Hematopoietic multipotent progenitor cell treated with erythropoietin and hydrocortisone succinate and interleukin-3 and kit ligand, for 8 days (in vitro differentiated cells): ENCODE measurements at places on chromosomes 2 and 18.

DNA sequence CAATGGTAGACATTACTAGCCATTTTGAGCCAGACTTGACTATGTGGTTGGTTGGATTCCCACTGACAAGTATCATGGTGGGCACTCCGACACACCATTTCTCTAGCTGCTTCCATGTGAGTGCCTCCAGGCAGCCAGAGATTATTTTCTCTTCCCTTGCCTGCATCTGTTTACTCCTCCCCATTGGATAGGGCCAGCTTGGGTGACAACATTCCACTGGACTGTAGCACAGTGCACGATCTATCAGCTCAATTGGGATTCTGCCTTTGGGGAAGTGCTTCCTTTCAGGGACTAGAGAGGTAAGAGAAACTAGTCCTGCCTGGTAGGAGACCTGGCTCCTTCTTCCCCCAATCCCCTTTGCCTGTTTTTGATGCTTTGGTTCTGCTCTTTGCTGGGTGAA lies 49.0 kb upstream of the MAP4K3 start:
- no peak for DNase-seq

DNA sequence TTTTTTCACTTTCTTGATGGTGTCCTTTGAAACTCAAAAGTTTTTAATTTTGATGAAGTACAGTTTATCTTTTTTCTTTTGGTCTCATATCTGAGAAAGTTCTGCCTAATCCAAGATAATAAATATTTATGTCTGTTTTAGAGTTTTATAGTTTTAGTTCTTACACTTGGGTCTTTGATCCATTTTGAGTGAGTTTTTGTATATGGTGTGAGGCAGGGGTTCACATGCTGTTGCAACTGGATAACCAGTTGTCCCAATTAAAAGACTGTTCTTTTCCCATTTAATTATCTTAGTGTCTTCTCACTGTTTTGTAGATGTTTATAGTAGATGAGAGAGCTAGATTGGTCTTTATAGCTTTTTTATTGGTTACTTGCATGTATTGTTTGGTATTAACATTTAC lies 43.6 kb downstream of the TET3 start:
- DNase-seq: no peak

DNA sequence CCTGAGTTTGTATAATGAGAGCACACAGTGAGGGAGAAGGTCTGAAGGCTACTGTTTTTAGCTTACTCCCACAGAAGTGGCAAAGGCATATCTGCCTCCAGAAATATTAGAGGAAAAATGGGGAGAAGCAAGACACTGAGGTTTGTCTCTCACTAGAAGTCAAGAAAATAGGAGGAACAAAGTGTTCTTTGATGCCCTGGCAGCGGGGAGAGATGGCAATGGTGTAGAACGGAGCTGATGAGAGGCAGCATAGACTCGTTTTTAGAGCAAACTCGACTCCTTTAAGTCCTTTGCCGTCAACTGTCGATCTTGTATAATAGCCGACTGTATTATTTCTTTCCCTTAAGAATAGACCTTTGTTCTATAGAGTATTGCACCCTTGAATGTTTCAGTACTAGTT lies 73.8 kb downstream of the ANKRD44 start:
- DNase-seq: no peak

DNA sequence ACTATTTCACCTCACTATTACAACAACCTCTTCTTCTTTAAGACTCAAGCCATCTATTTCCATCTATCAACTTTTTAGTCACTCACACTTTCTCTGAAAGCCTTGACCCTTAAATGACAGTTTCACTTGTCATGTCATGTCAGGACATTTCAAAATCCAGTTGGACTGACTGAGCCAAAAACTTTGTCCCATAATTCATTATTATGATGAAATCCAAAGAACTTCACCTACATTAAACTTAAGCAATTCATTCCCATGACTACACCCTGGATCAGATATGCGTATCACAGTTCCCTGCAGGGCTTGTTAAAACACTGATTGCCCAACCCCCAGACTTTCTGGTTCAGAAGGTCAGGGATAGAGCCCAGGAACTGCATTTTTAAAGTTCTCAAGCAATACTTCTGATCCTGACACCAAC lies 26.5 kb downstream of the LDAH start:
- no peak for DNase-seq

GRCh38 chr2:227626580-227627151 lies 9.4 kb downstream of the SCYGR4 start:
- no peak for DNase-seq

DNA sequence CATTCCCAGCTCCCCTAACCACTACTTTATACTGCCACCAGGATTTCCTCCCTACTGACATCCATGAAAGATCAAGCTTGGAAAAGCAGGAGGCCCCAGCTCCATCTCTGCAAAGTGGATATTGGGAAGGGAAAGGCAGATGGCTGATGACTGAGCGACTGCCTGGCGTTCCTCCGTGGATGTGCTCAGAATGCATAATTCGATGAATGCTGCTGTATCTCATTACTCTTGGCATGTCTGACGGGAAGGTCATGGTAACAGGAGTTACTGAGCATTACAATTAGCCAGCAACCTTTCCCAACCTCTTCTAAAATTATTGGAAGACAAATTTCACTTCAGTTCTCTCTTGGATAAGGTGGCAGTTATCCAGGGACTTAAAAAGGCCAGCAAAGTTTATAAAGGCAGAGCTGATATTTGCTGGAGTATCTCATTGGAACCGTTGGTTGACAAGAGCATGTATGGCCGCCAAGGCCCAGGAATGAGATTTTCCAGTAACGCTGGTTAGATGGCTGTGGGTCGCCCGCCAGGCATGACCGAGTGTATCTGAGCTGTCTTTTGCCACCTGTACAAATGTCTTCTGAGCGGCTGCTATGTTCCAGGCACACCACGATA lies 34.5 kb downstream of the KCNE4 start:
- no peak for DNase-seq

GRCh38 chr2:13550285-13551231 lies 833.8 kb downstream of the TRIB2 start:
- DNase-seq: no peak

DNA sequence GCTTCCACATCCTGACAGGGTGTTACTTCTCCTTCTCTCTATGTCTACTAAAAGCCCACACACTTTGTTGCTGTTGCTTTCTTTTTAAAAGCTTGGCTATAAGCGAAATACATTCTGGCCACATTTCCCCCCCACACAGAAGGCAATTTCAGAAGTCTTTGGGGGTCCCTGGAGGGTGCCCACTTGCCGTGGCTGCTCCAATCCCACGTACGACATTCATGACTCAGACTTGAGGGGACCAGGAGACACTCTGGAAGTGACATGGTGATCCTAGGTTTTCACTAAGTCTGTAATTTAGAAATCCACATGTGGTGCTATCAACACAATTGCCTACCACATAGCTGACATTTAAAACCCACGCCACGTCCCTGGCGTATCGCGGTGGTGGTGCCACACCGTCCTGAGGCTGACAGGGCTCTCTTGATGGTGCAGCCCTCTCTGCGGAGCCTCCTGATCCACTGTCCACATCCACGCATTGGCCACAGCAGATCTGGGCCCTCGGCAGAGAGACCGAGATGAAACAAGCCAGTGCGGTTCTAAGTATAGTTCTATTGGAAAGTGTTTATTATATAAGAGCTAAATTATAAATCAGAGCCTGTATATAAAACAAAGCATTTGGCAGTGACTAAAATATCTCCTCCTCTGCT lies 42.4 kb downstream of the CYP27C1 start:
- no peak for DNase-seq

DNA sequence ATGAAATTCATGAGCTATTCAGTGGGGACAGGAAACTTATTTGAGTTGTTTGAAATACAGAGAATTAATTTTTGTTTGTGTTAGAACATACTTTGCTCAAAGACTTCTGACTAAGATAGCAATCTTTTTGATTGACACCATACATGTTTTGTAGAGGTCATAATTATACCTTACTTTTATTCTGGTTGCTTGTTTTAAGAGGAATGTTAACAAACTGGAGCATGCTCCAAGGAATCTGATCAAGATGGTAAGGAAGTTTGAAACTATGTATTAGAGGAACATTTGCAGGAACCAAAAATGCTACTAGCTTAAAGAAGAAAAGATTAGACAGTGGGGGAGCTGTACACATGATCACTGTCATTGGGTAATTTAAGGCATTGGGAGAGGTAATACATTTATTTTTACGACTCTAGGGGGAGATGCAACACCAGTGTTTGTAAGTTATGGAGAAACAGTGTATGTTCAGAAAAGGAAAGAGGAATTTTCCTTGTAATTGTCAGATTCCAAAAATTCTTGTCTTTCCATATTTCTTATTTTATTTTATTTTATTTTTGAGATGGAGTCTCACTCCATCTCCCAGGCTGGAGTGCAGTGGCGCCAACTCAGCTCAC lies 8.0 kb downstream of the AGFG1 start:
- peak; percentile 65 for DNase-seq

- no peak for DNase-seq
Observed at GRCh38 chr2:37780387-37780676, 108.9 kb upstream of the CDC42EP3 start.

- no peak for DNase-seq
Observed at GRCh38 chr18:59159986-59160385, 20.3 kb downstream of the SEC11C start.

DNA sequence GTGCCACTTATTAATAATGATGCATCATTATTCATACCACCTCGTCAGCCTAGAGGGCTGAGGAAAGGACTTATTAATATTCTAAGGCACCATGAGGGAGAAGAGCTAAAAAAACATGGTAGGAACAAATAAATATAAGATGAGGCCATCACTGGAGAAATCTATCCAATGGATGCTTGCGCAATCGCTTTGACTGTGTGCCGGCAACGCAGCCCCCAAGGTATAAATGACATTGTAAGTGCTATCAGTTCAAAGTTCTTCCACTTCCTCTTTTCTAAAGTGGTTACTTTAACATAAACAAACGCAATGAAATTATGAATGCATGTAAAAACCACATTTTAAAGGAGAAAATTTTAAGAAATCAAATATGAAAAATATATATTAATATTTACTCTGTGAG lies 164.6 kb downstream of the EIPR1 start:
- DNase-seq: no peak

- no peak for DNase-seq
Observed at GRCh38 chr2:46929612-46930011, 14.0 kb upstream of the MCFD2 start.

DNA sequence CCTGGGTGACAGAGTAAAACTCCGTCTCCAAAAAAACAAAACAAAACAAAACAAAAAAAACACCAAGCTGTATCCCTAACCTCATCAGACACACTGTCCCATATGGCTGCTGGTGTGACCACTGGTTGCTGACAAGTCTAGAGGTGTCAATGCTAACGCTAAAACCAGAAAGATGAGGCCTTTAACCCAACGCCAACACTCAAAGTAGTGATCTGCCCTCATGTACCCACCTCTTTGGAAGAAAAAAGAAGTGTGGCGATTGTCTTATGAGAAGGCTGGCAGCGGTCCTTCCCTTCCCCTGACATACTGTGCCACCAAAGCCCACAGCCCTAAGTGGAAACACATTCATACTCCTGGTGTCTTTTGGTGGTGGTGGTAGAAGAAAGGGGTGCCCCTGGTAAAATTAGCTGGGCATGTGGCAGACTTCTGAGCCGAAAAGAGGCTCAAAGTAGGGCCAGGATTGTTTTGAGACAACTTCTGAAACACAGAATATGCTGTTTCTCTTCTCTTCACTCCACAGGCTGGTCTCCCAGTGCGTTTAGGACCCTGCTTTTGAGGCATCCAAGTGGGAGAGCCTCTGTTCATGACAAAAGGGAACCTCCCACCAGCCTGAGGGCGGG lies 9.8 kb downstream of the SERTAD2 start:
- peak; percentile 12 for DNase-seq

DNA sequence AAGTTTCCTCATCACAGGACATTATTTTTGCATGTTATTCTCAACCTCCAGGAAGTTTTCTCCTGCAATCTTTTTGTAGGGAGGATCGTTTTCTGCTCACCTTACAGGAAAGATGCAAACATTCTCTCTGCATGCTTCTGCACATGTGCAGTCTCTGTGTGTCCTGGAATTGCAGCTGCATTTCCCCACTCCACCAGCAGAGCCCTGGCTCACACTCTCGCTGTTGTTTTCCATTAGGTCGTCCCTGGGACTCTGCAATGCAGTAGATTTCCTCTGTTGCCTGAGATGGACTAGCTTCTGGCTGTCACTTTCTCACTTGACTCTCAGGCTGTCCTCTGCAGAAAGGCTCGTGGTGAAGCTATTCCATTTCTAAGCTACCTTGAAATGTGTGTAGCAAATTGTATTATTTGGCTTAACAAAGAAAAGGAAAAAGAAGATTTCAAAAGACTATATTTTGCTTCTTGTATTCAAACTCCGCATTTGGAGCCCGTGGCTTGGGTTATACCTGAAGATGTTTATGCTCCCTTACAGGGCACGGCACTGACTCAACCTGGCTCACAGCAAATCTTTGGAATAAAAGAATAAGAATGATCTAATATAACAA lies 346.7 kb downstream of the RAD51AP2 start:
- peak; percentile 3 for DNase-seq

GRCh38 chr2:230748087-230748486 lies 35.4 kb downstream of the CAB39 start:
- peak; percentile 58 for DNase-seq

GRCh38 chr2:206020171-206020570 lies 65.8 kb downstream of the INO80D start:
- no peak for DNase-seq

DNA sequence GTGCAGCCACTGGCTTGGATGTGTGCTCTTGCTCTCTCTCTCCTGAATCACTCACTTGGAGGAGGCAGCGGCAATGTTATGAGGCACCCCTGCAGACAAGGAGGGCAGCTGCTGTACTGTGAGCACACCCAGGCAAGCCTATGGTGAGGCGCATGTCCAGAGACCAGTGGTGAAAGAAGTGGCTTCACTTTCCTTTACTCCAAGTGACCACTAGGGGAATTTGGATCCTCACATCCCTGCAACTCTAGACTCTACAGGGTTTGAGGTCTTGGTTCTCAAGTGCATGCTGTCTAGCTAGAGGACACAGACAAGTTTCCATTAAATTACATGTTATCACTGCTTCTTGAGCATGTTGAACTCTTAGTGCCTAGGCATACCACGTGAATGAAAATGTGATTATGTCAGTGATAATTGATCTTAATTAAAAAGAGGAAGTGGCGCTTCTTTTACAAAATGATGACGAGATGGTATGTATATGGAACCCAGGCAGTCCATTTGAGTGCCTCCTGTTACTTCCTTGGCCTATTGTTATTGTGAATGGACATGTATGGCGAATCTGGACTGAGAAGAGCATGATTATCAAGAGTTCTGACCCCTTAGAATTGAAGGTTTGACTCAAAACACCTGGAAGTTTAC lies 181.0 kb upstream of the CDH2 start:
- DNase-seq: no peak

- no peak for DNase-seq
Observed at GRCh38 chr18:80086281-80086680, 22.8 kb upstream of the ADNP2 start.
